ENCODE measurements at places on chromosomes 16 and 17.

- no peak for DNase-seq
These were observed 42.5 kb upstream of the ABR start for GRCh38 chr17:1222321-1222720.

GRCh38 chr17:1090465-1091189, 89.2 kb downstream of the ABR start:
- no peak for DNase-seq

DNA sequence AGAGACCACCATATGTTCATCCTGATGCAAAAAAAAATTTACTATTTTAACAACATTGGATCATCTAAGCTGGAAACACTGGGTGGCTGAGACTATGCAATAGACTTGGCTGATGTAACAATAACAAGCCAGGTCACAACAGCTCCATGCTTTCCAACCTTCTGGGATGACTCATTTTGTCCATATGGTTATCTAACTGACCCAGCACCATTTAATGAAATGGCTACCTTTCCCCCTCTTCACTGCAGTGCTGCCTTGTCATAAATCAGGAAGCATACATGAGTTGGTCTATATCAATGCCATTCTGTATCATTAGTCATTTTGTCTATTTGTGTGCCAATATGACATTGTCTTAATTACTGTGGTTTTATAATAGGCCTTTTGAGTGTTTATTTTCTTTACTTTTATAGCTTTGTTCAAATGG, 217.6 kb upstream of the KCNJ16 start:
- no peak for DNase-seq

GRCh38 chr16:4746991-4747574, 12.7 kb downstream of the DNAAF8 start:
- DNase-seq = no peak

GRCh38 chr17:57834146-57834741, 15.6 kb downstream of the MRPS23 start:
- DNase-seq = no peak

GRCh38 chr16:68436581-68436980, 11.7 kb downstream of the SMPD3 start:
- DNase-seq = no peak

DNA sequence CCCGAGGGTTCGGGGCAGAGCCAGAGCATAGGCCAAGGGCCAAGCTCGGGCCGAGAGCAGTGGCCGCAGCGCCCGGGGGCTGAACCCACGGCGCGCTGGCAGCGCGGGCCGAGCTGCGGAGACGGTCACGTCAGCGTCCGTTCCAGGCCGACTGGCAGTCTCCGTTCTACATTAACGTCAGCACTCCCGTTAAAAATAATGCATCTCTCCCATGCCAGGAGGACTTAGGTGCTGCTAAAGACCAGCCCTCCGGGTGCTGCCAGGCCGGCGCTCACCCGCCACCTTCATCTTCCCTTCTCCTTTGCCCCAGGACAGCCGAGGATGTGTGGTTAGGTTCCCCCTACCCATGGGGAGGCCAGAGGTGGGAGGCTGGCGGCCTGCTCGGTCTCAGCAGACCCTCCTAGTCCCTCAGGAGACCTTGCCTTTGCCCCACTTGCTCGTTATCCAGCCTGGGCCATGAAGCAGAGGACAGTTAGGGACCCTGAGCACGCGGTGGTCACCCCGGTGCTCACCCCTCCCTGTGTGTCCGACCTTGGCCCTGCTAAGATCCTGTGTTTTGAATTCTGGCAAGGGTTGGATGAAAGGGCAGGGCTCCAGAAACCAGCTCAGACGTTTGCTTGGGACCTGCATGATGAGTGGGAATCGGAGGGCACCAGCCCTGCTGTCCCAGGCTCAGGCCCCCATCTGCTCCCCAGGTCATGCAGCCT, 572 bp downstream of the MPG start:
- no peak for DNase-seq

GRCh38 chr16:85393674-85394451, 219.3 kb upstream of the GSE1 start:
- peak; percentile 59 for DNase-seq

GRCh38 chr17:11430751-11431150, 167.5 kb upstream of the DNAH9 start:
- DNase-seq = no peak

GRCh38 chr16:21283521-21284289, 5.6 kb upstream of the CRYM start:
- DNase-seq = no peak

- no peak for DNase-seq
These were observed 4.2 kb upstream of the CDH1 start for GRCh38 chr16:68732741-68733399.

DNA sequence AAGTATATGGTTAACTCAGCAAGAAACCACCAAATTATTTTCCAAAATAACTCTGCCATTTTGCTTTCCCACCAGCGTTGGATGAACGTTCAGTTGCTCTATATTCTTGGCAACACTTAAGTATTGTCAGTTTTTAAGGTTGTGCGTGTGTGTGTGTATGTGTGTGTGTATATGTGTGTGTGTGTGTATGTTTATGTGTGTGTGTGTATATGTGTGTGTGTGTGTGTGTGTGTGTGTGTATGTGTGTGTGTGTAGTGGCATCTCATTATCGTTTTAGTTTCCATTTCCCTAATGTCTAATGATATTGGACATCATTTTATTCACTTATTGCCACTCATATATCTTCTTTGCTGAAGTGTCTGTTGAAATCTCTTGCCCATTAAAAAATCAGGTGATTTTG, 11.2 kb upstream of the SMTNL2 start:
- DNase-seq = no peak

DNA sequence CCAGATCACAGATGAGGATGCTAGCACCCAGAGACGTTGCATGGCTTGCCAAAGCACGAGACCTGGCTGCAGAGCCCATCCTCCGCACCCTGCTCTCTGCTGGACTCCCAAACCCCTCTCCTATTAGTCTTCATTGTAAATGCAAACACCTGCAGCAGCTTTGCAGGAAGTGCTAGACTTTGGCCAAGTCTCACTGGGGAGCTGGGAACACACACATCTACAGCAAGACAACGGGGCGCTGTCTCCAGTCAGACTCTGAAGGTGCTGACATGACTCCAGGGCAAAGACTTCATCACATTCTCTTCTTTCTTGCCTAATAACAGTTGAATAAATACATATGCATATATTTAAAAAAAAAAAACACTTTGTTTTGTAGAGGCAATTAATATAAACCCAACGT, 43.8 kb downstream of the CYTH1 start:
- no peak for DNase-seq

DNA sequence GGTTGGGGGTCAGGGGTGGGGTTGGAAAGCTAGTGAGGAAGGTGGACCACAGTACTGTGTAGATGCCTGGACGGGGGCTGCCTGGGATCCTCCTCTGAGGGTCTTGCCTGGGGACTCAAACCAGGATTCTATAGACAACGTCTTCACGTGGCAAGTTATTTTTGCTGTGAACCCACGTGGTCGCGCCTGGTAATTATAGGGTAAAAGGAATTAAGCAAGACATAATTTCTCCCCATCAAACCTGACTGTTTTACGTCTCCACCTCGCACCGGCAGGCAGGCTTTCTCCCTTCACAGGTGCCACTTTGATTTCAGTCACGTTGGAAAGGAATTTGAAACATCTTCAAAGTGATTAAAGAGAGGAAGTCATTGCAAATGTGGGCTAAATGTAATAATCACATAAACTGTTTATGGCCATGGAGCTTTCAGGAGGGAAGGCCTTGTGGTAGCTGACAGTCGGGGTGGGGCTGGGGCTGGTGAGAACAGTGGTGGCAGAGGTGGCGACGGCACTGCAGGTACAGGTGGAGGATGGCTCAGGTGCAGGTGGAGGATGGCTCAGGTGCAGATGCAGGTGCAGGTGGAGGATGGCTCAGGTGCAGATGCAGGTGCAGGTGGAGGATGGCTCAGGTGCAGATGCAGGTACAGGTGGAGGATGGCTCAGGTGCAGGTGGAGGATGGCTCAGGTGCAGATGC, 197.1 kb upstream of the NLRP1 start:
- DNase-seq = no peak

DNA sequence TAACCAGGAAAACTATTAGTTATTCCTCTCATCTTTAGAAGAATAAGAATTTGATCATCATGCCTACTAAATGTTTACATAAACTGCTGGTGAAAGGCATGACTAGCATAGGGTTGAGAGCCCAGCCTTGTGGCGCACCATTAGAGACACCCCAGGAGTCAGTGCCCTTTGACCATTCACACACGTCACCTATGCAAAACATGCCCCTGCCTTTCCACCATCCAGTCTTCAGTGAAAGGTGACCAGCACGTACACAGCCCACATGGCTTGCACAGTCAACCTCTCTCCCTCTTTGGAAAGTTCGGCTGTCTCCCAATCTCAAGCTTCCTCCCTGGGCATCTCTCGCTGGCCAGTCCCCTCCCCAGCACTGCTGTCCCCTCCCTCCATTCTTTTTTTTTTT, 150.3 kb downstream of the ENGASE start:
- no peak for DNase-seq

- no peak for DNase-seq
These were observed 157.2 kb downstream of the ENGASE start for GRCh38 chr17:79231766-79232287.

GRCh38 chr16:86186313-86186712, 287.4 kb downstream of the IRF8 start:
- DNase-seq = no peak

DNA sequence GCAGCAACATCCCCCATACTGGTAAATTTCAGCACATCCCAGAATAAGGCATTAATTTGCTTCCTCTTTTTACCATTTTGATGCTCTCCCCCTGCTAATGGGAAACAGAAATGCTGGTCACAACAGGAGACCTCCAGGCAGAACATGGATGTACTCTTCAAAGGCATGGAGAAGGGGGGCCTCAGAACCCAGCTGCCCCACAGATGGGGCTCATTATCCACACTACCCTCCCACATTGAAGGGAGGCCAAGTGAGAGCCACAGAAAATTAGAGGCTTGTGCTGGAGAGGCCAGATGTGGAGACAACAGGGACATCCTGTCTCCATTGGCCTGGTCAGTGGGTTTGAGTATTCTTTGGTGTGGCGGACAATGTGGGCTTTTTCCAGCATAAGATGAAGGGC, 150.1 kb upstream of the CDH11 start:
- no peak for DNase-seq

GRCh38 chr17:41586863-41587495, at the start of gene KRT14:
Gene KRT14, minus strand, starts transcription at chr17:41586895. Its CDS starts 61 bp downstream, at chr17:41586834.
- DNase-seq = no peak

DNA sequence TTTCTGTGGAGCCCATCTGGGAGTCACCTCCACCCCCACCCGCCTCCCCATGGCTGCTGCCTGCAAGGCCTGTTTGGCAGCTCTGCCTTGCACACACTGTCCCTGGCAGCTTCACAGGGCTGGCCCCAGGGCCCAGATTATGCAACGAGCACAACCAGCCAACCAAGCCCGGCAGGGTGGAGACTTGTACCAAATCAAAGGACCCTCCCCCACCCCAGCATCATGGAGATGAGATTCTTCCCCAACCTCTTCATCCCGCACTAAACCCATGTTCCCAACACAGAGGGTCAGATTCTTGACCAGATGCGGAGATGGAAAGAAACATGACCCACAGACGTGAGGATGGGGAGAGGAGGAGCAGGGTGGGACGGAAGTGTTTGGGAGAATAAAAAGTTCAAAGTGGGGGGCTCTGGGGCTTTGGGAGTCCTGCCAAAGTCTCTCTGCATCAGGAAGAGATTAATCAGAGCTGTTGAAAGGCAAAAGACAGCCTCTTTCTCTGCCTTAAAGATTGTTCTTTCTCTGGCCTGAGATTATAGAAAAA, 3.8 kb downstream of the SMARCD2 start:
- DNase-seq = no peak

DNA sequence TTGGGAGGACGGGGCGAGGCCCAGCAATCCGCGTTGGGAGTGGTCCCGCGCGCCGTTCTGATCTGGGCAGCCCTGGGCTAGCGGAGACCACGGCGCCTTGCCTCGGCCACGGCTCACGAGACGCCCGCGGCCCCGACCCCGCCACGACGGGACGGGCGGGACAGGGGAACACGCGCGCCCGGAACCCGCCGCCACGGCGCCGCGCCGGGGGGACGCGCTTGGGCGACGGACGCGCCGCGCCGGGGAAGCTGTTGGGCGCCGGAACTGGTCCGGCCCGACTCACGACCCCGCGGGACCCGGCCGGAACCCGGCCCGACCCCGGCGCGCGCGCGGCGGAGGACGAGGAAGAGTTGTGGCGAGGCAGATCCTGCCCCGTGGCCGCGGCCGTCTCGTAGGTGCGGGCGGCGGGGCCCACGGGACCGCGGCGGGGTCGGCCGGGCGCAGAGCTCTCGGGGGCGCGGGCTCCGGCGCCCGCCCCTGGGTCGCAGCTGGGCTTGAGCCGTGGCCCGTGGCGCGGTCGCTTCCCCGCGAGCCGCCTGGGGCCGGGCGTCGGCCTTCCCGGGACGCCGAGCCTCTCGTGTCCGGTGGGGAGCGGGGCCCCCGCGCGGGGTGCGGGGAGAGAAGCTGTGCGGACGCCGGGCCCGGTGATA, at the start of gene ACSF3:
Gene ACSF3 (plus strand): TSS at position 251 of the 650 bp plus-strand sequence. CDS start 6,830 bp downstream, outside the sequence.
- DNase-seq = peak; percentile 40

DNA sequence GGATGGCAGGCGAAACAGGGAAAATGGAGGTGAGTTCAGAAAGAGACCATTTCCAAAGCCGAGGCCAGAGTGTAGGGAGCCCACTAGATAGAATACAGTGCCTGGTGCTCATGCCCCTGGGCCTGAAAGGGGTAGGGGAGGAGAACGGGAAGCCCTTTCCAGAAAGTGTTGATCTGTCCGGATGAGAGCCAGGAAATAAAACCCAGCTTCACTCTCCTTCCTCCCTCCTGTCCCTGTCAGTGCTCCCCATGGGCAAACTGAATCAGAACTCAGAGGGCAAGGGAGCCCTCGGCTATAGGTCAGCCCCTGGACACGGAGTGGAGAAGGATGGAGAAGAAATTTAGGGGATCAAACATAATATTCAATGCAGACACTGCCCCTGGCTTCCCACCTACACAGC, 57.7 kb upstream of the RPL38 start:
- DNase-seq = no peak

- DNase-seq = no peak
These were observed 182.7 kb downstream of the RPTOR start for GRCh38 chr17:80727409-80727755.

GRCh38 chr16:71971571-71971970, 28.6 kb downstream of the PKD1L3 start:
- DNase-seq = no peak

DNA sequence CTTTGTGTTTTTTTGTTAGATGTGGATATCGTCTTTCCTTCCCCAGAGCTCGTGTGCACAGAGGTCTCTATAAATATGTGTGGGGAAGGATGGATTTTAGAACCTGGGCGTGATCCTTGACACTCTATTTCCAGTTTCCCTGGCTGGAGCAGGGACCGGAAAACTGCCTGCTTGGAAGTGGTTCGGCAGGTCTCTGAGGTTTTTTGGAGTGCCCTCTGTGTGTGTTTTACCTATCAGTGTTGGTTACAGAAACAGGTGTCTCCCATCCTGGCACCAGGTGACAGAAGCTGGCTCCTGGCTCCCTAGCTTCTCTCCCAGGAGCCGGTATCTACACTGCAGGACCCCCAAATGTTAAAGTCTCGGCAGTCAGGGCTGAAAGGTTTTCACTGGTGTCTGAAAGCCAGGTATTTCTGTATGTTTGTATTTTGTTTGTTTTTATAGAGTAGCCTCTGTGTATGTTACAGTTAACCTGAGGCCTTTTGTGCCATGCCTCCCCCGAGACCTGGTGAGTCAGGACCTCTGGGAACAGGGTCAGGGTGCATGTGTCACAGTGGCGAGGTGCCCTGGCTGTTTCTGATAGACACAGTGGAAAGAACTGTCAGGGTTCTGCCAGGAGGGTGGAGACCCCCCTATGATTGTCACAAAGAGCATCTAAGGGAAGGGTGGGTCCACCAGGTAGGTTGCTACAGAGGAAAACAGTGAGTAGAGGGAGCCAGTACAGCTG, 31.3 kb downstream of the ZC3H18 start:
- no peak for DNase-seq
